ENCODE measurements at places on chromosomes 16 and 17.

GRCh38 chr16:10352262-10352661, 33.6 kb upstream of the ATF7IP2 start:
- DNase-seq, result no peak

DNA sequence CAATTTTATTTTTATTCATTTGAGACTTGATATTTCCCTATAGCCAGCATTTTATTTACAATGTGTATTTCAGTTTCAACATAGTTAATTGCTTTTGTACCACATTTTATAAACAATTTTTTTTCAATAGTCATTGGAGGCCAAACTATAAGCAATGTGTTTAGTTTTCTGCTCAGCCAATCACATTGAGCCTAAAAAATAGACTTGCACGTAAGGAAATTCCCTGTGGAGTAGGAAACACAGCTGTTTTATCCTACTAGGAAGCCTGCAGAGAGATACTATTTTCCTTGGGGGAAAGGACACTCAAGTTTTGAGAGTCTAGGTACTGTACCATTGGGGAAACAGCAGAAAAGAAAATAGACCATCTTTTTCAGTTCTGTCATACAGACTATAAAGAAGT, 410.2 kb upstream of the GOT2 start:
- DNase-seq, result no peak

- DNase-seq, result no peak
Measured at GRCh38 chr17:4241535-4241934, 22.2 kb downstream of the ANKFY1 start.

DNA sequence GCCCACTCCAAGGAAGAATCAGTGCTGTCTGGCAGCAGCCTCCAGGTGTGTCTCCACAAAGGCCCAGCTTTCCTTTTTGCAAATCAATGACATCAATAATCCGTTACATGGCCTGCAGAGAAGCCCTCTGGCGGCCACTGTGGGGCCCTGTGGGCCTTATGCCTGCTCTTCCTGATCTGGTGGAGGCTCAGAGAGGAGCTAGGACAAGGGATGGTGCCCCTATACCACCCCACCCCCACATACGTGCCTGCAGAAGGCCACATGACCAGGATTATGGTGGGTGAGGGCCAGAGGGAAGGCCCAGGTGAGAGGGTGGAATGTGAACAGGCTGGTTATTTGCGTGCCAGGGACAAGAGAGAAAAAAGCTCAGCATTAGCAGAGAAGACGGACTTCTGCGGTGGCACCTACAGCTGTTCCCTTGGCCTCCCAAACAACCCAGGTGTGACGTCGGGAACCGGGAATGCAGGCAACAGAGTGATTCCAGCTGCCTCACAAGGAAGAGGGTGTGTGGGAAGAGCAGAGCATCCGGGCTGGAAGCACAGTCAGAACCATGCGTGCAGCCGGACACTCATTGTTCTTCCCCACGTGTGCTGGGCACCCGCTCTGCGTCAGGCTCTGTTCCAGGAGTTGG, 22.5 kb downstream of the EIF4A3 start:
- DNase-seq, result peak; percentile 36

DNA sequence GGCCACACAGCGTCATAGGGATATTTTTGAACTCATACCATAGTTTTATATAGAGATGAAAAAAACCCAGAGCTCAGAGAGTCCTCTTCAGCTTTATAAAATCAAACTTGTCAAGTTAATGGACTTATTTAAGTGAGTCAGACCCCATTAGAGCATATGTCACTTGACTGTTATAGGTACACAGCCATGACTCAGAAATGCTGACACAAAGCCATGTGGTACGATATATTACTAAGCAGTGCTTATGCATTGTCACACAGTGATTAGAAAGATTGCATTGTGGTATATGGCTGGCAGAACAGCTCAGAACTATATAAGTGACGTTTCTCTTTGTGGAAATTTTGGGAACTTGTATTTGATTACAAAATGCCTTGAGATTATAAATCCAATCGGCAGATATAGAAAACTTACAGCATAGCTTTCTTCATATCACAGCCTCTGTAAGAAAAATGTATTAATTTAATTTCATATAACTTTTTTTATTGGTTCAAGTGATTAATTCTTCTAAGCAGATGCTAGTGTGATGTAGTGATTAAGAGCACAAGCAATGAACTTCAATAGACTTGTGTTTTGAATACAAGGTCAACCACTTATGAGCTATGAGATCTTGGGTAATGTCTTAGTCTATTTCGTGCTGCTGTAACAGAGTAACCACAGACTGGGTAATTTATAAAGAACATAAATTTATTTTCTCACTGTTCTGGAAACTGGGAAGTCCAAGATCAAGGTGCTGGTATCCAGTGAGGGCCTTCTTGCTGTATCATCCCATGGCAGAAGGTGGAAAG, 25.8 kb upstream of the GINS3 start:
- no peak for DNase-seq

DNA sequence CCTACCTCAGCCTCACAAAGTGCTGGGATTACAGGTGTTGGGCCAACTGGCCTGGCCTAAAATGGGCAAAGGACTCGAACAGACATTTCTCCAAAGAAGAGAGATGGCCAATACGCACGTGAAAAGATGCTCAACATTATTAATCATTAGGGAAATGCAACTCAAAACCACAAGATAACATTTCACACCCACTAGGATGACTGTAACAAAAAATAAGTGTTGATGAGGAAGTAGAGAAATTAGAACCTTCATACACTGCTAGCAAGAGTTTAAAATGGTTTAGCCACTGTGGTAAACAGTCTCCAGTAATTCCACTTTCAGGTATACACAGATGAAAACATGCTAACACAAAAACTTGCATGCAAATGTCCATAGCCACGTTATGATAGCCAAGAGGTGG, 5.7 kb downstream of the TMED6 start:
- no peak for DNase-seq

- no peak for DNase-seq
Measured at GRCh38 chr17:21475571-21475970, 99.4 kb downstream of the KCNJ12 start.

DNA sequence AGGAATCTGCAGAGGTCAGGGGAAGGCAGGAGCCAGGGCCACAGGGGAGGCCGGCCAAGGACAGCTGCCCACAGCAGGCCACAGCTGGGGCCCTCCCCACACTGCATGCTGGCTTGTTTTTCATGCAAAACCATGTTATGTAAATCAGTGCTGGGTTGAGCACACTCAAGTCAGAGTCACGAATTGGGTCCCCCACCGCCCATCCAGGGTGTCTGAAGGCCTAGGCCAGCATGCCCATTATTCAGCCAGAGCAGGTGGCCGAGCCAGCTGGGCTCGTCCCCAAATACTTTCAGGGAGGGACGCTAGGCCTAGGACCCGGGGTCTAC, 51.2 kb upstream of the TOB1 start:
- peak; percentile 92 for DNase-seq

- no peak for DNase-seq
Measured at GRCh38 chr16:68037841-68038597, 14.9 kb downstream of the DUS2 start.

DNA sequence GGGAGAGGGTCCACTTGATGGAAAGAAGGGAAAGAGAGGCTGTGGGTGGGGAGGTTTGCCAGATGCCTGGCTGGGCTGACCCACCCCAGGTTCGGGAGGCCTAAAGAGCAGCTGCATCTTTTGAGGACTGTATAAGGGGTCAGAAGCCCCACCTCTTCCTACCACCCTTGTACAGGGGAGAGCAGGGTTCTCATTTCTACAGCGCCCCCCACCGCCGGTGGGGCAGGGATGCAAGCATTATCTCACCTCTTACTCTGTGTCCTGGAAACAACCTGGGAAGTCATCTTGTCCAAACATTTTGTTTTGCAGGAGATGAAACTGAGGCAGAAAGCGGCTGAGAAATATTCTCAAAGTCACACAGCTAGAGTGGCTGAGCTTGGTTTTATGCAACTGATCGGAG, 22.5 kb upstream of the CCDC182 start:
- DNase-seq, result no peak

DNA sequence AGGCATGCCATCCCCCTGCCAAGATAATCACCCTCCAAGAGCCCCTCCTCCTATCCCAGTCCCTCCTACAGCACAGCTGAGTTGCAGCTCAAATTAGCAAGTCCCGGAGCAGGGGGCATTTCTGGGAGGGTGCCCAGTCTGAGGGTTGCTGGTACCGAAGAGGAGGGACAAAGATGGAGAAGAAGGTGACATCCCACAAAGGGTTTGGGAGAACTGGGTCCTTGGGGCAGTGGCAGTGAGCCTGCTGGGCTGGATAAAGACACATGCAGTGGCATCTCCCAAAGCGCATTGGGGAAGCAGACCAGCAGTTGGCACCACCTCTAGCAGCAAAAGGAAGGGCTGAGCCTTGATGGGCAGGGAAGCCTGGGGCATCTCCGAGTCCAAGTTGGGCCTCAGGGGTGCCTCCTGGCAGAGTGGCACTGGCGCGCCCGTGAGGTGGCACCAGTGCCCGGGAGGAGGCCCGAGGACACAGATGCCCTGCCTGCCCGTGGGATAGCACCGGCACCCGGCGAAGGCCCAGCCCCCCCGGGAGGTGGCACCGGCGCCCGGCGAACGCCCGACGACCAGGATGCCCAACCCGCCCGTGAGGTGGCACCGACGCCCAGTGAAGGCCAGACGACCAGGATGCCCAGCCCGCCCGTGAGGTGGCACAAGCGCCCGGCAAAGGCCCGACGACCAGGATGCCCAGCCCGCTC, 622 bp downstream of the TOM1L2 start:
- DNase-seq, result peak; percentile 14

GRCh38 chr17:8598913-8599312, 31.6 kb downstream of the MYH10 start:
- DNase-seq, result no peak

- no peak for DNase-seq
Measured at GRCh38 chr16:82138478-82139285, 31.3 kb downstream of the MPHOSPH6 start.

GRCh38 chr16:52861614-52862022, 191.1 kb downstream of the CHD9NB start:
- no peak for DNase-seq
